ENCODE measurements at places on chromosomes 11 and 22. TPM values are rescaled to one million over a fixed set of nuclear protein-coding genes. Genes with fewer than 3 reads are reported as not detected.

The C1QTNF4 gene
- 0.86 TPM for total RNA-seq

The C11orf97 gene
- not detected for total RNA-seq

The OR2AG1 gene
- not detected for total RNA-seq

The MUC5AC gene
- total RNA-seq, result not detected

The CSF2RB gene
- total RNA-seq, result 4.2 TPM

The RIMBP3C gene
- total RNA-seq, result 0.04 TPM

Measured in right atrium auricular region (tissue), 2 donors.